ENCODE measurements at places on chromosomes 4 and X. TPM values are rescaled to one million over a fixed set of nuclear protein-coding genes. Genes with fewer than 3 reads are reported as not detected.

DNA sequence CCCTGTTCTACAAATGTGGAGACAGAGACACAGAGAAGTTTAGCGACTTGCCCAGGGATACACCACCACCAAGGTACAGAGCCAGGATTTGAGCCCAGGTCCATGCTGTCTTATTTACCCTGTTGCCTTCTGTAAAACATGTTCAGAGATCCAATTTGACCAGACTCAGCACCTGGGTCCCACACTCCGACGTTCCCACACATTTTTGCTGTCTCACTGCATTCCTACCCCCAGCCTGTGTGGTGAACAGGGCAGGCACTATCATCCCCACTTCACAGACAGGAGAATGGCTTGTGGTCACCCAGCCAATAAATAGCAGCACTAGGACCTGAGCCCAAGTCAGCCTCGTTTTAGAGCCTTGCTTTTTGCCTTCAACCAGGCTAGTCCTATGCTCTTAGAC lies 102.8 kb downstream of the PJA1 start:
- DNase-seq: no peak

DNA sequence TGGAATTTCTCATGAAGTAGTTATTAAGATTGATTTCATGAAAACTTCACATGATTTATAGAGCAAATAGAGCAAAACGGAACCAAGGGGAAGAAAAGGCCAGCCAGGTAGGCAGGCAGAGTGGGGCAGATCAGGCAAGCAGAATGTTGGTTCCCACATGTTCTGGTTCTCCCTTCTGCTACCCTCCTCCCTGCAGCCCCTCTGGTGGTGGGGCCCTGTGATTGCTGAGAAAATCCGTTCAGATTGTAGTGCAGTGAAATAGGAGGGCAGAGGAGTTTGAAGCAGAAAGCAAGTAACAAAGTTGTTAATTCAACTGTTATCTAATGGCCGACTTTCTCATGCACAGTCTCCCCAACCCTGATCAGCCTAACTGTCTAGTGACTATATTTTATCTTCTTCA lies 185.3 kb downstream of the MID1IP1 start:
- DNase-seq: no peak

GRCh38 chr4:163391756-163392155 lies 48.1 kb downstream of the NPY5R start:
- no peak for DNase-seq

DNA sequence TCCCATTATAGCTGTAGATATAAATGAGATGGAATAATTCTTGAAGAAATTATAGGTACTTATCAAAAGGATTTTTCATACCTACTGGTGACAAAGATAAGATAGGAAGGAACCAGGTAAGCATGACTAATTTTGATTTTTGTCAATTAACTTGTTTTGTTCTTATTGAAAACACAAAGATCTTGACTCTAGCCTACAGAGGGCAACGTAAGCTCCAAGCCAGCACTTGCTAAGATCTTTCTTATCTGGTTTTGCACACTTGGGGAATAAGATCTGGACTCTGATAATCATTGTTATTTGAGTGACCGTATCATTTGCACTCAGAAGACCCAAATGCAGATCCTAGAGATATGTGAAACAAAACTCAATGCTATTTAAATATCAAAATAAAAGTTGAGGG lies 223.4 kb downstream of the VEGFC start:
- DNase-seq: no peak

- DNase-seq: no peak
These were observed 239.6 kb upstream of the FAM47A start for GRCh38 chrX:34371754-34372153.

GRCh38 chr4:3311095-3311372 lies 18.2 kb downstream of the RGS12 start:
- no peak for DNase-seq

GRCh38 chrX:105315248-105315647 lies 94.8 kb upstream of the TEX13A start:
- DNase-seq: no peak

- no peak for DNase-seq
These were observed 171.9 kb downstream of the DKK2 start for GRCh38 chr4:106864231-106864630.

DNA sequence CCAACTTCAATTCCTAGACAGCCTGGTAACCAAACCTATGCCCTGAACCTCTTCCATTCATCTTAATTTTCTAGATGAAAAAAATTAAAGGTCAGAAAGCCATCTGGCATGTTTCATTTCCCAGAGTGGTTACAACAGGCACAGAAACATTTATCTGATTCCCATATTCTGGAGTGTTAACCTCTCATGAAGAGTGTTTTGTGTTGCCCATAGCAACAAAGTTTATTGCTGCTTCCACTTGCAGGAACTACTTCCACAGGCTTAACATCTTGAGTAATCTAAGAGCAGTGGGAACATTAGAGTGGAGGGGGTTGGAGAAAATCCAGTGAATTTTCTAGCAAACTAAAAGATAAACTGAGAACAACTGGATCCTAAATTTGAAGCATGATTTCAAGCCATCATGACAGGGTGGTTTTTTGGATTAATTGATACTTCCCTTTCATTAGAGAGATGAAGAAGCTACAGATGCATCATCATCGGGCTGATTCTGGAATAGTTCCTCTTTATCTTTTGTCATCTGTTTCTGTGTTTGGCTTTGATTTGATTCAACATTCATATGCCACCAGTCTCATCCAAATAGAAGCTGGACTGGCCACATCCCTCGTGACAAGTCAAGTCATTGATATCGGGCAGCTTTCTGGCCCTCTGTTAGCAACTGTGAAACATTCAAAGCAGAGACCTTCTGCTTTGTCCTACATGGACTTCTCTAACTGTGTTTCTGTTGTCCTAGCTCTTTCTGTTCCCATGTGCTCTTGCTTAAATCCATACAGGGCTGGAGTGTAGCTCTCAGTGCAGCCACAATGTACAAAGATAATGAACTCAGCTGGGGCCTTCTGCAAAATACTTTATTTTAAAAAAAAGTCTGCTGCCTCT lies 167.3 kb downstream of the MID1IP1 start:
- DNase-seq: no peak

DNA sequence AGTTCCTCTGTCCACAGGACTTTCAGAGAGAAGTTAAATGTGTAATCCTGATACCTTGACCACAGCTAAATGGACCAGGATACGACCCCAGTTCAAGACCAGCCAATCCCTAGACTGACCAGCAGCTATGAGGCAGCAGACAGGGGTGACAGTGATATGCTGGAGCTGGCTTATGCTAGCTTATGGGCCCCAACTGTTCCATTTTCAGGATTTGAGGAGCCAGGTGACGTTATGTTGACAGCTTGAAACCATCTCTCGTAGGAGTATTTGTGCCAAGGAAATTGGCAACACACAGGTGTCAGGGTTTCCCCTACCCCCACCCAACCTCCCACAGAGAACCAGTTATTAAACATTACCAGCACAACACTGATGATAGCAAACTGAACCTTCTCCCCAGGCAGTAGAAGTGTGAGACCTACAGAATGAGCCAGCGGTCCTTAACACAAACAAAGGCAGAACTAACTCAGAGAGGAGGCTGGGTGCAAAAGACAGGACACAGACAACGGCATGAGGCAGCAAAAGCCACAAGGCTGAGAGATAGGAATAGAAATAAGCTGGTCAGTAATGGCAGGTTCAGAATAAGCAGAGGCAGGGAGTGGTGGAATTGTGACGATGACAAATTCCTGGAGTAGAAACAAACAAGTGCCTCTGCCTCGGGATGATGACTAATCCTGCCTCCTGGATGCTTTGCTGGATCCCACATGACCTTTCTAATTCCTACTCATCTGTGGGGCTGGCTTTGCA lies 85.6 kb upstream of the CPEB2 start:
- no peak for DNase-seq

The GAGE12E gene
- not detected for total RNA-seq

The ARHGEF6 gene
- 87.1 TPM for total RNA-seq

The PLXNB3 gene
- 1.3 TPM for total RNA-seq

The RBMX gene
- total RNA-seq: 260 TPM

The FAM9C gene
- total RNA-seq: not detected

The SHISA3 gene
- 0.85 TPM for total RNA-seq

The FAT1 gene
- not detected for total RNA-seq
